Left cardiac atrium (tissue), 4 donors: ENCODE measurements at places on chromosomes 2 and 18.

DNA sequence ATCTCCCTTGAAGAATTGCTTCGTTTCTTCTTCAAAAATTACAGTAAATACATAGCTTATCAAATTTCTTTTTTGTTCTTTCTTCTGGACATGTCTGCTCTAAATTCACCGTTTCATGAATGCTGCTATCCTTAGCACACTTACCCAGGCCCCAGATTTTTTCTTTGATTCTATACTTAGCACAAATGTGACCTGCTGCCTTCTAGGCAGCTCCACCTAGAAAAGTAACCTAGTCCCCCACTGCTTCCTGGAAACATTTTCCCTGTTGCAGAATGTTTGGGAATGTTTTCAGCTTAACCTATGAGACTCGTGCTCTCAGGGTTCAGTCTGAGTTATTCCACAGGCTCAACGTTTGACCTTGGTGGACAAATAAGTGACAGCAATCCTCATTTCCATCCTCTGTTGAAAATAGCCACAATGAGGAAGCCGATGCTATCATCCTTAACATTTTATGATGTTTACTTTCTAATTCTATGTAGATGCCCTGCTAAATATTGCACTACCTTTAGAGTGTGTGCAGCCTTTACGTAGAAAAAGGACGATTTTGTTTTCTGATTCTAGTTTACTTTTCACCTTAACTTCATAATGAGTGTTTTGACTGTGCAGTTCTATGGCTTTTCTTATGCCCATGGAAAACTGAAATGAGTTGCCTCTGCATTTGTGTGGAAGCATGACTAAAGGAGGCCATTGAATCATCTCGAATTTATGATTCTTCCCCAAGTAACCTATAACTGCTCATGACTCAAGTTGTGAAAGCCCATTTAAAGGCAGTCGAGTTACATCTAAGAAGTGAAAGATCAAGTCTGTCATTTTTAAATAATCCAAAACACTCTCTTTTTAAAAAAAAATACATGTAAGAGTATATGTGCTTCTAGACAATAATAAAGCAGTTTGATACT is 47.7 kb downstream of the TMEM182 start:
- DNase-seq, result no peak

DNA sequence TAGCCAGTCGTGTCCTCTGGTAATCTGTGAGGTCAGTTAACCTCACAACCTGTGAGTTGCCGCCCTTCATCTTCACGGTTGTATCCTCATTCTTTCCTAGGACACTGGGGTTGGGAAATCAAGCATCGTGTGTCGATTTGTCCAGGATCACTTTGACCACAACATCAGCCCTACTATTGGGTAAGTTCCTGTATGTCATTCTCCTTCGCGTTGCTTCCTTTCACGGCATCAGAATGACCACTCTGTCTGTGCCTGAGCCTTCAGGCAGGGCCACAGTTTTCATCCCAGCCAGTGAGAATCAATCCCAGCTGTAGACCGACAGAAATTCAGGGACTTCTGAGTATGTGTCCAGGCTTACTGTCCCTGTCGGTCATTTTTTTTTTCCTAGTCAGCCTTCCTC is 67.1 kb downstream of the RAB31 start:
- no peak for DNase-seq

GRCh38 chr2:78999406-78999805 is 26.1 kb upstream of the REG3G start:
- DNase-seq, result no peak

DNA sequence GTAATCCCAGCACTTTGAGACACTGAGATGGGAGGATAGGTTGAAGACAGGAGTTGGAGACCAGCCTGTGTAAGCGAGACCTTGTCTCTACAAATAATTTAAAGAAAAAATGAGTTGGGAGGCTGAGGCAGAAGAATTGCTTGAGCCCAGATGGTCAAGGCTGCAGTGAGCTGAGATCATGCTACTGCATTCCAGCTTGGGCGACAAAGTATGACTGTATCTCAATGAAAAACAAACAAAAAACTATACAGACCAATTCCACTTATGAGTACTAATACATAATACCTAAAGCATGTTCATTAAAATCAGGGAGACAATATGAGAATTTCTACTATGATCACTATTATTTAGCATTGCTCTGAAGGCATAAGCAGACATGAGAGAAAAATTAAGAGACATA is 12.6 kb downstream of the RNF149 start:
- DNase-seq, result no peak

DNA sequence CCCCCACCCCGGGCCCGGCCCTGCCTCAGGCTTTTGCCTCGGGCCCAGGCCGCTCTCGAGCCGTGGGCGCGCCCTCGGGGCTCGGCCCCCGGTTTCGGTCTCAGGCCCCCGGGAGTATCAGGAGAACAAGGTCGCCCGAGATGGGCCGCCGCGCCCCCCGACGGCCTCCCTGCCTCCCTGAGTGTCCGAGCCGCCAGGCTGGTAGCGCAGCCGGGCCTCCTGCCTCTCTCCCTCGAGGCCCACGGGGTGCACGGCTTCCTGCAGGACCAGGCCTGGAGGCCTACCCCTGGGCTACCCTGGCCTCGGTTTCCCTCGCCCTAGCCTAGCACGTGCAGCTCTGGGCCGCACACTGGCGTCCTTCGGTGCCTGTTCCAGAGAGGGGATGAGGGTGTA is 8.4 kb downstream of the GBX2 start:
- no peak for DNase-seq

DNA sequence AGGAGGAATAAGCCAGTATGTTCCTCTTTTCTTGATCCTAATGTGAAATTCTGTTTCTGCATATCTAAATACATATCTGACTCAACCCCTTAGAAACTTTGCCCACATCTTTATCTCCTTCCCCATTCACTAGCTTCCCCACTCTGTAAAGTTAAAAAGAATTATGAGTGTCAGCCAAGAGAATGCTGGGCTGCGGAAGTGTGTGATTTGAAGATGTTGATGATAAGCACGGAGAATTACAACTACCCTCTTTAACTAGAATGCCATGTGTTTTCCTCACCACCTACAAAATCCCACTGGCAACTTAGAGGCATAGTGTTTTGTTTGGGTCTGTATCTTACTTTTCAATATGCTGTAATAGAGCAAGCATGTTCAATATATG is 490.4 kb upstream of the FANCL start:
- DNase-seq, result no peak

- DNase-seq, result no peak
These were observed 186.6 kb upstream of the SMAD2 start for GRCh38 chr18:48116873-48117630.

- peak; percentile 48 for DNase-seq
These were observed 670 bp upstream of the MOCOS start for GRCh38 chr18:36186461-36187192.

DNA sequence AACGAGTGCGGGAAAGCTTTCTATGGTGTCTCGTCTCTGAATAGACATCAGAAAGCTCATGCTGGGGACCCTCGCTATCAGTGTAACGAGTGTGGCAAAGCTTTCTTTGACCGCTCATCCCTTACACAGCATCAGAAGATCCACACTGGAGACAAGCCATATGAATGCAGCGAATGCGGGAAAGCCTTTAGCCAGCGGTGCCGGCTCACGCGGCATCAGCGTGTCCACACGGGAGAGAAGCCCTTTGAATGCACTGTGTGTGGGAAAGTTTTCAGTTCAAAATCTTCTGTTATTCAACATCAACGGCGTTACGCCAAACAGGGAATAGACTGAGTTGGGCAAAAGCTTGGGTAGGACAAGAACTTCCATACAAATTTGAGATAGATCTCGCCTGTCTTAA is 16.2 kb downstream of the ZNF2 start:
- DNase-seq, result no peak

GRCh38 chr2:69624131-69624530 is 19.4 kb downstream of the AAK1 start:
- DNase-seq, result no peak

GRCh38 chr2:23679044-23679443 is 247.9 kb downstream of the ATAD2B start:
- DNase-seq, result no peak

DNA sequence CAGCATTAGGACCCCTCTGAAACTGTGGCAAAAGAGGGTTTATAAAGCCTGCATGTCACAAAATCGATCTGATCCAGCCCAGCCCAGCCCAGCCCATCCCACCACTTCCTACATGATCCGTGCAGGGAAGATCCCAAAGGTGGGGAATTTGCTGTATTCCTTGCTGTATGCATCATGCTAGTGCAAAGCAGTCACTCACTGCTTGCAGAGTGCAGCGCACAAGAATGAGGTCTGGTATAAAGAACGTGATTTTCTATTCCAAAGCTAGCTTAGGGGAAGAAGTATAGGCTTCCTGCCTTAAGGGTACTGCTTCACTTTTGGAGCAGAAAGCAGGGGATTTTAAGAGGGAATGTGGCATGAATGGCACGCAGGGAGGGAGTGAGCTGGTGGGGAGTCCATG is 18.9 kb upstream of the SERPINB11 start:
- no peak for DNase-seq
